Tibial artery (tissue), 4 donors: ENCODE measurements at places on chromosomes 13 and 19.

GRCh38 chr13:91652404-91653301 is 254.2 kb downstream of the GPC5 start:
- no peak for DNase-seq

- no peak for DNase-seq
These were observed 310.6 kb downstream of the DCT start for GRCh38 chr13:94168783-94169453.

- no peak for DNase-seq
These were observed 822 bp upstream of the ZNF274 start for GRCh38 chr19:58181902-58182576.

- no peak for DNase-seq
These were observed 427 bp downstream of the PLPPR3 start for GRCh38 chr19:821231-821824.
